ENCODE measurements at places on chromosomes 5 and 9. TPM values are rescaled to one million over a fixed set of nuclear protein-coding genes. Genes with fewer than 3 reads are reported as not detected.

- H3K27me3 ChIP-seq, result no peaks in the 10 kb centered on the region
- H3K27ac ChIP-seq, result no peak overlapping the region
- H3K4me3 ChIP-seq, result no peak overlapping the region
- no peak for DNase-seq
Observed at GRCh38 chr9:18699764-18700163, 225.8 kb downstream of the ADAMTSL1 start.

GRCh38 chr5:75054134-75054930, 2.0 kb upstream of the GCNT4 start:
- DNase-seq, result no peak
- peak overlapping the region; percentile 81 for H3K4me3 ChIP-seq
- no peaks in the 10 kb centered on the region for H3K36me3 ChIP-seq
- peak overlapping the region; percentile 98 for H3K27ac ChIP-seq

DNA sequence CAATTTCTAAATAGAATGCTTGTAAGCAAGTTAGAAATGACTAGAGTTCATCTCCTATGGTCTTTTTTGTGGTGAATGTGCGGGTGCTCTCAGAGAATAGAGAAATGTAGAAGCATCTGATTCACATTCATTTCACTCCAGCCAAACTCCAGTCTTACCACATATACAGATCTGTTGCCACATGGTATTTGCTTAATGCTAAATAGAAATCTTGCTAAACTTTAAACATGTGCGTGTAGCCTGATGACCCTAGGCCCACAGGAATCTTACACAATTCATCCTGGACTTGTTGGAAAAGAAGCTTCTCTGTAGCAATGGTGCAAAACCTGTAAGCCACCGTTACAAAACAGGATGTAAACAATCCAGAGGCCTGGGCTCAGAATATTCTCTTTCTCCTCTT, 135.2 kb downstream of the PCSK1 start:
- H3K4me3 ChIP-seq, result no peak overlapping the region
- DNase-seq, result no peak
- H3K36me3 ChIP-seq, result no peaks in the 10 kb centered on the region
- peaks cover 13% of the 10 kb centered on the region for H3K4me1 ChIP-seq
- H3K27me3 ChIP-seq, result no peaks in the 10 kb centered on the region

DNA sequence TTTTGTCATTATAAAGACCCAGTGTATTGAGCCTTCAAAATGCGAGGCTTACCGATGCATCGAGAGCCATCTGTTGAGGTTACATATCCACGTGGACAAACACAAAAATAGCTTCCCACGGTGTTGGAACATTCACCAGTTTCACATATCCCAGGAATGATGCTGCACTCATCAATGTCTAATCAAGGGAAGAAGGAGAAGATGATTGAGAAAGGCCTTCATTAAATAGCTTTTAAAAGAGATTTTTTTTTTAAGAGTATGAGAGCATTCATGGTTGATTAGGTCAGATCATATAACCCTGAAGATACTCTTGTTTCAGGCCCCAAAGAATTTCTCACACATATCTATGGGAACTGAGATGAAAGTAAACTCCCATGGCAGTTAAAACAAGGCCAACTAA, 129.4 kb downstream of the FBN2 start:
- H3K36me3 ChIP-seq, result no peaks in the 10 kb centered on the region
- H3K4me3 ChIP-seq, result no peak overlapping the region
- no peak overlapping the region for H3K27ac ChIP-seq
- H3K27me3 ChIP-seq, result no peaks in the 10 kb centered on the region

DNA sequence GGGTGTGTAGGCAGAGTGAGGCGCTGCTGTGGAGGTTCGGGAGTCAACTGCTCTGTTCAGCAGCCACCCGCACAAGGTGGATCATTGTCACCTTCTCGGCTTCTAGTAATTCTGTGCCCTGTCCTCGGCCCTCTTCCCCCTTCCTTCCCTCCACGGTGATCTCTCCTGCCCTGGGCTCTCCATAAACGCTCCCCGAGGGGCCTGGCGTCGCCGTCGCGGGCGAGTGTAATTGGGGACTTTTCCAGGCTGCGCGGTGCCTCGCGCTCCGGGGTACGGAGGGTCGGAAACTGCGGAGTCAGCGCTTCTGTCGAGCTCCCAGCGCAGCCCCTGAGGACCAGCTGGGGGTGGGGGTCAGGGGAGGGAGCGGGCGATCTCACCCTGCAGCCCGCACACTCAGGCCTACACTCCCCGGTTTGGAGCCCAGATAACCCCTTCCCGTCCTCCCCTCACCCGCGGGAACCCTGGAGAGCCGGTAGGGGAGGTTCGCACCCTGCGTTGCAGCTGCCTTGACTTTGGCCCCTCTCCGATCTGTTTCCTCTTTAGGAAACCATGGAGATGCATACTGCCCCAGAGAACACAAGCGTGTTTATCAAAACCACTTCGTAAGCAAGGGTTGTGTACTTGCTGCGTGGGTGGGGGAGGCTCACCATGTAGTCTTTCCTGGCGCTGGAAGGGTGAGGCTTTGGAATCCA, 188.3 kb upstream of the ZNF618 start:
- H3K4me3 ChIP-seq, result peak overlapping the region; percentile 9
- no peak overlapping the region for H3K27ac ChIP-seq
- DNase-seq, result no peak
- no peaks in the 10 kb centered on the region for H3K4me1 ChIP-seq
- H3K36me3 ChIP-seq, result no peaks in the 10 kb centered on the region

GRCh38 chr5:128014578-128014977, 69.0 kb upstream of the SLC12A2 start:
- no peak overlapping the region for H3K4me3 ChIP-seq
- H3K36me3 ChIP-seq, result no peaks in the 10 kb centered on the region
- H3K27ac ChIP-seq, result no peak overlapping the region
- DNase-seq, result no peak

GRCh38 chr5:14678773-14679334, 14.3 kb downstream of the OTULIN start:
- peaks cover 8% of the 10 kb centered on the region for H3K4me1 ChIP-seq
- H3K27ac ChIP-seq, result peak overlapping the region; percentile 94
- no peak for DNase-seq
- H3K4me3 ChIP-seq, result no peak overlapping the region

DNA sequence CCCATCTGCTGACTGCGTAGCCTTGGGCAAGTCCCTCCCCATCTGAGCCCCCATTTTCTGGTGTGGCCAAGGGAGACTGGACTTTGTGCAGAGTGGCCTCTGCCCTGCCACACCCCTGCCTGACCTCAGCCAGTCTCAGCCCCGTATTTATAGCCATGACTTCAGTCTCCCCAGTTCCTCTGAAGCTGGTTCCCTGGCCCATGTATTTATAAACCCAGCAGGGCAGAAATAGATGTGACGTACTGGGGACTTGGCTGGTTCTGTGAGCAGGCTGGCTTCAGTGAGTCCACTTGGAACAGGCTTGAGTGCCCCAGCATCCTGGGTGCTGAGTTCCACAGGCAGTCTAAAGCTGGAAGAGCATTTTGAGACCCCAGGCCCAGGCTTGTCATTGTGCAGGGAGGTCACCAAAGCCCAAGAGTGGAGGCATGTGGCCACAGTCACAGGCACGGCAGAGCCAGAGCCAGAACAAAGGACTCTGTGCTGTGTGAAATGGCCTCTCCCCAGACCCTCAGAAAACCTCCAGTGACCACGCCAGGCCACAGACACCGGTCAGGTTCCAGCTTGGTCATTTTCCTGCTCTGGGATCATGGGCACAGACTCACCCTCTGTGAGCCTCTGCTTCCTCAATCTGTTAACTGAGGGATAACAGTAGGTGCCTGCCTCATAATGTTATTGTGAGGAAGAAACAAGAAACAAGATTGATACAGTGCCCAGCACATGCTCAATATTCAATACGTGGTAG, 30.4 kb upstream of the SYNPO start:
- peak overlapping the region; percentile 92 for H3K27ac ChIP-seq
- no peaks in the 10 kb centered on the region for H3K36me3 ChIP-seq
- H3K4me1 ChIP-seq, result peaks cover 40% of the 10 kb centered on the region
- no peak overlapping the region for H3K4me3 ChIP-seq

- no peak for DNase-seq
- no peak overlapping the region for H3K27ac ChIP-seq
- H3K4me1 ChIP-seq, result no peaks in the 10 kb centered on the region
- H3K4me3 ChIP-seq, result no peak overlapping the region
- no peaks in the 10 kb centered on the region for H3K36me3 ChIP-seq
Observed at GRCh38 chr5:147675168-147675567, 107.4 kb downstream of the JAKMIP2 start.

- no peaks in the 10 kb centered on the region for H3K4me1 ChIP-seq
- no peaks in the 10 kb centered on the region for H3K36me3 ChIP-seq
- H3K4me3 ChIP-seq, result no peak overlapping the region
Observed at GRCh38 chr5:40029711-40030495, 605.1 kb upstream of the DAB2 start.

- DNase-seq, result no peak
- no peak overlapping the region for H3K4me3 ChIP-seq
- no peak overlapping the region for H3K27ac ChIP-seq
- H3K36me3 ChIP-seq, result no peaks in the 10 kb centered on the region
- no peaks in the 10 kb centered on the region for H3K27me3 ChIP-seq
- no peaks in the 10 kb centered on the region for H3K4me1 ChIP-seq
Observed at GRCh38 chr9:135648494-135649410, 9.4 kb upstream of the GLT6D1 start.

GRCh38 chr9:115378241-115378640, 260.3 kb upstream of the TNC start:
- H3K27ac ChIP-seq, result no peak overlapping the region
- H3K27me3 ChIP-seq, result no peaks in the 10 kb centered on the region
- H3K4me3 ChIP-seq, result no peak overlapping the region
- H3K4me1 ChIP-seq, result no peaks in the 10 kb centered on the region
- no peaks in the 10 kb centered on the region for H3K36me3 ChIP-seq

GRCh38 chr5:58456026-58456425, 3.9 kb downstream of the PLK2 start:
- H3K4me1 ChIP-seq, result peaks cover 23% of the 10 kb centered on the region
- no peaks in the 10 kb centered on the region for H3K27me3 ChIP-seq
- peak overlapping the region; percentile 28 for H3K27ac ChIP-seq
- no peak for DNase-seq
- peak overlapping the region; percentile 13 for H3K4me3 ChIP-seq

DNA sequence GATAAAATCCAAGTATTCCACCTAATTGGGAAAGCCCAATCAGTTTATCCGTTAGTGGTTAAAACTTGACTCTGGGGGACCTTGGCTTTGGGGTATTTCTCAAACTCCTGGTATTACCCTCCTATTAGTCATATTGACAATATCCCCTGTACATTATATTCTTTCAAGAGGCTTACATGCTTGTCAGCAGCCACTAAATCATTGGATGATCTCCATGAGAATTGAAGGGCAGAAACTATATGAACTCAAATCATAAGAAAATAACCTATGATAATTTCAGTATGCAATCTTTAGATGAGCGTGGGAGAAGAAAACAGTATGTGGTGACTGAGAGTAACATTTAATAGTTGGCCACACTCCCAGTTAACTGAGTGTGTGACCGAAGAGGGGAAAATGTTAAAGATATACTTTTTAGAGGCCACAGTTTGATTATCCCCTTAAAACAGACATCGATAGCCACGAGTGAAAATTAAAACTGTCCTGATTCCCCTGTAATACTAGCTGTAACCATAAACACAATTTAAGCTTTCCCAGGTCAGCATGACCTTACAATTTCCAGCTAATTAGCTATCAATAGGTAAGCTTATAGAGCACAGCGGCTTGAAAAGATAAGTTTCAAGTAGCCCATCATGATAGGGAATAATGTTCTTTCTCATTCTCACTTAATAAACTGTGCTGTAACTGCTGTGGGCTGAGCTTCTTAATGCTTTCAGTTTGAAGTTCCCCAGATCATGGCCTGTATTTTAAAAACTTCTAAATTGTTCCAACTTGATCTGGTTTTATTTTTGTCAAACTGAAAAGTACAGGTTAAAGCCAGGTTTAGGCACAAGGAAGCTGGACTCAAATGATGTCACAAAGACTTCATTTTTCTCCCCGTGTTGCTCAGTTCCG, 58.6 kb downstream of the PUM3 start:
- no peak overlapping the region for H3K27ac ChIP-seq
- no peak for DNase-seq
- H3K27me3 ChIP-seq, result no peaks in the 10 kb centered on the region
- no peaks in the 10 kb centered on the region for H3K4me1 ChIP-seq
- no peak overlapping the region for H3K4me3 ChIP-seq

DNA sequence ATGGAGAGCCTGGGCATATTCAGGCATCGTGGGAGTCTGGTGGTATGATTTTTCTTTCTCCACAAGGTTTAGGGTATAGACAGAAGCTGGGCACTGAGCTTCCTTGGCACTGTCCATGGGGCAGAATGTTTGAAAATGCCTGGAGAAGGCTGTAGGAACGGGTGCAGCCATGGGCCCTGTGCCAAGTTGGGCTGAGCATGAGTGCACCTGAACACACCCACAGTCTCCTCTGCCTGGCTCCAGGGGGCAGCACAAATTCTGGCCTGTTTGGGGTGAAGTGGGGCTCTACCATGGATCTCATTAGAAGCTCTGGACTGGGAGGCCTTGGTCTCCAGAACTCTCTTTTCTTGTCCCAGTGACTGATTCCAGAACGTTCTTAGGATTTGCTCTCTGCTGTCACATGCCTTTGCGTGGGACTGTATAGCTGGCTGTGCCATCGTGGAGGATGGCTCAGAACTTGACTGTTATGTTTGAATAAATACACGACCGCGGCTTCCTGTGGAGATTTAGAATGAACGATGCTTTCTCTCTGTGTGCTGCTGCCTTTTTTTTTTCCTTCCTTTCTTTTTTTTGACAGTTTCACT, 229.8 kb downstream of the FANCC start:
- H3K27me3 ChIP-seq, result no peaks in the 10 kb centered on the region
- no peak for DNase-seq
- peaks cover 83% of the 10 kb centered on the region for H3K4me1 ChIP-seq
- H3K27ac ChIP-seq, result peak overlapping the region; percentile 94
- H3K36me3 ChIP-seq, result peaks cover 45% of the 10 kb centered on the region
- H3K4me3 ChIP-seq, result no peak overlapping the region

The CDKN2B gene
- 11.4 TPM for total RNA-seq

The NACC2 gene
- 72.2 TPM for total RNA-seq

The TRAF1 gene
- 16.7 TPM for total RNA-seq

The KIF4B gene
- total RNA-seq, result not detected

The CCDC69 gene
- 101 TPM for total RNA-seq
